ENCODE measurements at places on chromosomes 11 and 22. TPM values are rescaled to one million over a fixed set of nuclear protein-coding genes. Genes with fewer than 3 reads are reported as not detected.

Gene ZC3H7B
- polyA plus RNA-seq = 43.4 TPM

Gene PRPF19
- 64.2 TPM for polyA plus RNA-seq

Gene PYGM
- polyA plus RNA-seq = 300 TPM

Gene VSTM5
- polyA plus RNA-seq = 0.41 TPM

GRCh38 chr11:66391322-66391721 lies 19.8 kb upstream of the SLC29A2 start:
- DNase-seq = no peak

GRCh38 chr11:65742353-65742752 lies 21.8 kb upstream of the RNASEH2C start:
- DNase-seq = no peak

DNA sequence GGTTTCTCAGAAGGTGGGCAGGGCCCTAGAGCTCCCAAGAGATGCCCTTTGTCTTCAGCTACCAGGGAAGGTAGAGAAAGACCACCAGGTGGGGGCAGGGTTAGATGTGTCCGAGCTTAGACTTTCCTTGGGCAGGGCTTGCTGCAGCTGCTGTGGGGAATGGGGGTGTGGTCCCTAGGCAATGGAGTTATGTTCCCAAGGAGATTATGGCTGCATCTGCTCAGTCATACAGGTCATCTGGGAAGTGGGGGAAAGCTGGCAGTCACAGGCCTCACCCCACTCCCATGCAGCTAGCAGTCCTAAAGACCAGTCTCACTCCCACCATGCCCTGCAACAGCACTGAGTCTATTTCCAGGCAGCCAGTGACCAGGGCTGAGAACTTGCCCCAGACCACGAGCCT lies 29.5 kb downstream of the MMP27 start:
- no peak for DNase-seq

DNA sequence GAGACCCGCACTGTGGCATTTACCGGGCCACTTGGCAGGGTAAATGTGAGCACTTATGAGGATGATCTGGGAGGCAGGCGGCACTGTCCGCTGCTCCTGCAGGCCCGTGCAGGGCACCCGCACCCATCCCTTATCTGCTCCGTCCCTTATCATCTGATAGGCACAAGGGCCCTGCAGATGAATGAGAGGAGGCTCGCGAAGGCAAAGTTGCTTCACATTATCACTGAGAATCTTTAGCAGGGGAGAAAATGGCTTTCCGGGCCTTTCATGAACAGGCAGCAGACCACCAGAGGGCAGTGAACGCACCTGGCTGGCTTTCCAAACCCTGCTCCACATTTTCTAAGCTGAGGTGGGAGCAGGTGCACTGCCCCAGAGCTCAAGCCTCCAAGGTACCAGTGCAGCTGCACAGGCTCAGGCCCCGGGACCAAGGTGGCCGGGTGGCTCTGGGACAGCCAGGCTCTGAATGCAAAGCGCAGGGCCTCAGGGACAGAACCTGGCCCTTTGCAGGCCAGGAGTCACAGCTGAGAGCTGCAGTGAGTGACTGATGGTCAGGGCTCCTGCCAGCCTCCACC lies 165.6 kb downstream of the SHANK2 start:
- peak; percentile 34 for DNase-seq

DNA sequence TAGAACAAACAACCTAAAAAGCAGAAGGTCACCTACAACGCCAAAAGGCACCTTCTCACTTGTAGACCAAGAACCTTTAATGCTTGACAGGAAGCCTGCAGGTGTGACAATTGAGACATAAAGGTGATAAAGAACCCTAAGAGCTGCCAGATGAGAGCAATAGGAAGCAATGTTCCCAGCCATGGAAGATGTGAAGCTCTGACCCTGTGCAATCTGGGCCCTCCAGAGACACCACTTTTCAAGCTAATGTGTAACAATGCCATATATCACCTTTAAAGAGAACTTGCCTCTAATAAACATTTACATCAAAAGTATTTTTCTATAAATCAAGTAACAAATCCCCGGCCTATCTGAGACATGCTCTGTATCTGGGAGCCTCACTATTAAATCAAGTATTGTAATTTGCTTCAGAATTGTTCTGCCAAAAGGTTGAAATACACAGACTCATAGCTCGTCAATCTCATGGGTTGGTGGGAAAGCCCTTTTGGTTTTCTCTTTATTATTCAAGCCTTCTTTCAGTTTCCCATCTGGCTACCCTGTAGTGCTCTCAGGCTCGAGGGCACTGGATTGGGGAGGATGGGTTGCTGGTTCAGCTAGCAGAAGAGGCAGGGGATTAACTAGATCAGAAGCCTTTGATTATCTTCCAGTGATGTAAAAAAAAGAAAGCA lies 368.9 kb downstream of the BUD13 start:
- no peak for DNase-seq

DNA sequence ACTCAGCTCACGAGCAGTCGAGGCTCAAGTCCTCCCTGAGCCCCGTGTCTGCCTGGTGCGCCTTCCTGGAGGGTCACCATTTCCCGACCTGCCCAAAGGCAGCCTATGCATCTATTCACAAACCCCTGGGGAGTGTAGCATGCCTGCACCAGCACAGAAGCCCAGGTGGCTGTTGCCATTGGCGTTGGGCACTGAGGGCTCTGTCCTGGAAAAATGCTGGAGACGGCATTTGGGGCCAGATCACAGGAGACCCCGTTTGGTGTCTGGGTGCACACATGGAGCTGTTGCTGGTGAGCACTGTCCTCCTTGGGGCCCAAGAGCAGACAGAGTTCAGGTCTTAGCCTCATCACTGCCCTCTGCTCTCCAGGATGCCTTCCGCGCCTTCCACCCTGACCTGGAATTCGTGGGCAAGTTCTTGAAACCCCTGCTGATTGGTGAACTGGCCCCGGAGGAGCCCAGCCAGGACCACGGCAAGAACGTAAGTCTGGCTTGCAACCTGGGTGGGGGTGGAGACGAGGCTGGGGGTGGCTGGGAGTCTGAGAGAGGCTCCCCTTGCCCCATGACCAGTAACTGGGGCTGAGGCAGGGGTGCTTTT lies 9.4 kb downstream of the FADS2 start:
- no peak for DNase-seq

- no peak for DNase-seq
These were observed 17.6 kb downstream of the PPIL2 start for GRCh38 chr22:21683401-21683811.

GRCh38 chr11:77322926-77323590 lies 21.6 kb upstream of the GDPD4 start:
- DNase-seq = no peak

DNA sequence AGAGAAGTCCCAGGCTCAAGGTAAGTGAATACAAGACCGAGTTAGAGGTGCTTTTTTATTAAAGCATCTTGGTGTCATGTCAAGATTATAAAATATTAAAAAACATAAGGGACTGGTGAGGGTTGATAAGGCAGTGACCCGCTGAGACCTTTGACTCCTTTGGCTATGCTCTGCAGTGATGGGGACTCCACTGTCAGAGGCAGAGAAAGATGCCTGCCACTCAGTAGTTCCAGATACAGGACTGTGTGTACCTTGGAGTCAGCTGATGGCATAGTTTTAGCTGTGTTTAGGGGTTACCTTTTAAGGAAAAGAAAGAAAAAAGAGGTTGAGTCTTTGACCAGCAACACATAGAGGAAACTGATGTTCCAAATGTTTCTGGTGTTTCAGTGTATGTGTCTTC lies 40.8 kb downstream of the SHISA8 start:
- DNase-seq = no peak

Measured in hindlimb muscle (tissue), 1 donor.